ENCODE measurements at places on chromosomes 6 and 20. TPM values are rescaled to one million over a fixed set of nuclear protein-coding genes. Genes with fewer than 3 reads are reported as not detected.

- DNase-seq: no peak
These were observed 123.1 kb downstream of the PLEKHG1 start for GRCh38 chr6:150722614-150723344.

- DNase-seq: no peak
These were observed 460.3 kb downstream of the UTRN start for GRCh38 chr6:144745439-144745838.

- DNase-seq: peak; percentile 16
These were observed 245.1 kb downstream of the FOXA2 start for GRCh38 chr20:22339091-22339881.

The TMEM217 gene
- 1.8 TPM for total RNA-seq

The CCM2L gene
- 5.1 TPM for total RNA-seq

The MLIP gene
- 105 TPM for total RNA-seq

Measured in dorsolateral prefrontal cortex (tissue), 122 donors.